ENCODE measurements at places on chromosomes 16 and 17.

DNA sequence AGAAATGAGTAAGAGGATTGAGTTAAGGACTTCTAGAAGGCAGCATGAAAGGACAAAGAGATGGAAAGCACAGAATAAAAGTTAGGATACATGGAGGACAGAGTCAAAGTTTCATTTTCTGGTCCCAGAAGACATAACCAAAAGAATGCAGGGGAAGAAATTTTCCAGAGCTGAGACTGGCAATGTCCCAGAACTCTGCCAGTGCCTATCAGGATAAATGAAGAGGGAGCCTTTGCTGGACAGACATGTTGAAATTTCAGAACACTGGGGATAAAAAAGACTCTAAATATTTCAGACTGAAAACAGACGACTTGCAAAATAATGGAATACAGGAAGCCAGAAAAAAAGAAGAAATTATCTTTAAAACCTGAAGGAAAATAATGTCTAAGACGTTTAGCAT, 55.7 kb downstream of the NT5M start:
- no peak for DNase-seq

GRCh38 chr17:56936697-56937322, 23.0 kb upstream of the TRIM25 start:
- no peak for DNase-seq

DNA sequence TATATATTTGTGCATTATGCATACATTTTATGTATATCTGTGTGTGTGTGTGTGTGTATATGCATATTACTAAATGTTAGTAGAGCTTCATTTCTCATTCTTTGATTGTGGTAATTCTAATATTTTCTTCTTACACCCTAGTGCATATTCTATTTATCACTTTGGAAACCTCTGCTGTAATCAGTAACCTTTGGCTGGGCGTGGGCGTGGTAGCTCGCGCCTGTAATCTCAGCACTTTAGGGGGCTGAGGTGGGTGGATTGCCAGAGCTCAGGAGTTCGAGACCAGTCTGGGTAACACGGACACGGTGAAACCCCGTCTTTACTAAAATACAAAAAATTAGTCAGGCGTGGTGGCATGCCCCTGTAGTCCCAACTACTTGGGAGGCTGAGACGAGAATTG, 26.9 kb downstream of the CPSF4L start:
- no peak for DNase-seq

- no peak for DNase-seq
Measured at GRCh38 chr16:76835779-76836300, 355.1 kb upstream of the MON1B start.

- no peak for DNase-seq
Measured at GRCh38 chr17:77458202-77459017, 317.6 kb downstream of the SEC14L1 start.

- no peak for DNase-seq
Measured at GRCh38 chr16:2976201-2976600, 4.0 kb downstream of the PKMYT1 start.

DNA sequence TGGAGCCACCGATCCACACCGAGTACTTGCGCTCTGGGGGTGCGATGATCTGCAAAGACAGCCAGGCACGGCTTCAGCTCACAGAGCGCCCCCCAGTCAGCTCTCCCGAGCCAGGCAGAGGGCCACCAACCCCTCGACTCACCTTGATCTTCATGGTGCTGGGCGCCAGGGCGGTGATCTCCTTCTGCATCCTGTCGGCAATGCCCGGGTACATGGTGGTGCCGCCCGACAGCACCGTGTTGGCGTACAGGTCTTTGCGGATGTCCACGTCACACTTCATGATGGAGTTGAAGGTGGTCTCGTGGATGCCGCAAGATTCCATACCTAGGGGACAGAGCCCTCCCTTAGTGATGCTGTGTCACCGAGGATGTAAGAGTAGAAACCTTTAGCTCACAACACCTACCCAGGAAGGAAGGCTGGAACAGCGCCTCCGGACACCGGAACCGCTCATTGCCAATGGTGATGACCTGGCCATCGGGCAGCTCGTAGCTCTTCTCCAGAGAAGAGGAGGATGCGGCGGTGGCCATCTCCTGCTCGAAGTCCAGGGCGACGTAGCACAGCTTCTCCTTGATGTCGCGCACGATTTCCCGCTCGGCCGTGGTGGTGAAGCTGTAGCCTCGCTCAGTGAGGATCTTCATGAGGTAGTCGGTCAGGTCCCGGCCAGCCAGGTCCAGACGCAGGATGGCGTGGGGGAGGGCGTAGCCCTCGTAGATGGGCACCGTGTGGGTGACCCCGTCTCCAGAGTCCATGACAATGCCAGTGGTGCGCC, 1.6 kb downstream of the ACTG1 start:
- no peak for DNase-seq

DNA sequence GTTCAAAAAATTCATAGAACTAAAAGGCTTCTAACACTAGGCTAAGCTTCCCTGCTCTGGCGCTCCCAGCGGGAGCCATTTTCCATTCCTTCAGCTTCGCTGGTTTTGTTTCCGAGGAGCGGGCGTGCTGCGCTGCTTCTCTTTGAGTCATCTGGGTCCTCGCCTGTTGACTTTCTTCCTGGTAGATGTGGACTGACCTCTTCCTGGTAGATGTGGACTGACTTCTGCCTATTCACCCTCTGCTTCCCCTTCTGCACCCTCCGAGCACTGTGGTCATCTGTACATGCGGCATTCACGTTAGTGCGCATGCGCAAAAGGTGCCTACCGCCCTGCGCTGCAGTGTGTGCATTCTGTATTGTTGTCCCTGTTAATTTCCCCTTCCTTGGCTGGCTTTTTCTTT, 40.8 kb upstream of the SEC14L1 start:
- DNase-seq = no peak

DNA sequence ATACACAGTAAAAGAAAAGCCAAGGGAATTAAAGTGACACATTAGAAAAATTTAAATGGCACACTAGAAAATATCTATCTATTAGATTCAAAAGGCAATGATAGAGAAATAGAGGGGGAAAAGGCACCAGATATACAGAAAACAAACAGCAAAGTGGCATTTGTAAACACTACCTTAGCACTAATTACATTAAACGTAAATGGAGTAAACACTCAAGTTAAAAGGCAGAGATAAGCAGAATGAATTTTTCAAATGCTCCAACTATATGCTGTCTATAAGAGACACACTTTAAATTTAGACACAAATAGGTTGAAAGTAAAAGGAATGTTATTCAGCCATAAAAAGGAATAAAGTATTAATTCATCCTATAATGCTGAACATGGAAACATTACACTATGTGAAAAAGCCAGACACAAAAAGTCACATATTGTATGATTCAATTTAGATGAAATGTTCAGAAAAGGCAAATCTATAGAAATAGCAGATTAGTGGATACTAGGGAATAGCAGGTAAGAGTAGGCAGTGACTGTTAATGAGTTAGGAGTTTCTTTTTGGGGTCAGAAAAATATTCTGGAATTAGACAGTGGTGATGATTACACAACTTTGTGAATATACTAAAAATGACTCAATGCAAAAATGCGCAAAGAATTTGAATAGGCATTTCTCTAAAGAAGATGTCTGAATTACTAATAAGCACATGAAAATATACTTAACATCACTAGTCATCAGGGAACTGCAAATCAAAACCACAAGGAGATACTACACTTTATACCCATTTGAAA, 92.4 kb downstream of the BRIP1 start:
- DNase-seq = no peak

- no peak for DNase-seq
Measured at GRCh38 chr17:30084788-30085187, 31.8 kb upstream of the NSRP1 start.

DNA sequence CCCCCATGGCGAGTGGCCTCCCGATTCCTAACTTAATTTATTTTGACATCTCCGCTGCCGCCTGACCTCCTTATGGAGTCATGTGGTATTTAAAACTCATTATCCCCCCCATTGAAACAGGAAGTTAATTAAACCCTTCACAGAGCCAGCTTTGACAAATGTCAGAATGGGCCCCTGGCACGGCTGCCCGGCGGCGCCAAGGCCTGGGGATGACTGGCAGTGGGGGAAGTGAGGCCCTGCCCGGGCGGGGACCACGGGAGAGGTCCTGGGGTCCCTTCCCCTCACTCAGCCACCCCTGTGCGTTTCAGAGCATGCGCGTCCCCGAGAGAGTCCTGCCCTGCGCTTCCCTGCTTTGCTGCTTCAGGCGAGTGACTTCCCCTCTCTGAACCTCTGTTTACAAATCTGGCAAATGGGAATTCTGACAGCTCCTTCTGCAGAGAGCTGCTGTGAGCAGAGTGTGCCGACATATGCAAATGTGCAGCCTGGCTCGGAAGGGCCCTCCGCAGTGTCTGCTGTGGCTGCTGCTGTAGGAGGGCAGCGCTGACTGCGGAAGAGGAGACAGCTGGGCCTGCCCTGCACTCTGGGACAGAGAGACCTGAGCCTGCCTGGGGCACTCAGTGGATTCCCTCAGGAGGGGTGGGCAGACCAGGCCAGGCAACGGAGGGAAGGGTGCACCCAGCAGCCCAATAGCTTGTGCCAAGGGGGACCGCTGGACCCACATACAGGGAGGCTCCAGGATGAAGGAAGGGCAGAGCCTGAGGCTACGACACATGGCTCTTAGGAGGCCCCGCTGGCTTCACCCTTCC, 4.4 kb upstream of the ZFPM1 start:
- no peak for DNase-seq

GRCh38 chr17:81999587-81999975, 22.2 kb downstream of the ASPSCR1 start:
- DNase-seq = no peak

- no peak for DNase-seq
Measured at GRCh38 chr17:60863892-60864707, 186.4 kb downstream of the BCAS3 start.

GRCh38 chr17:35295686-35296085, 52.8 kb downstream of the SLFN5 start:
- no peak for DNase-seq

Data from ELF-1 (cell line).